ENCODE measurements at places on chromosomes 7 and 10.
A peak's percentile ranks its signal among the peaks of the same experiment; 100 is the strongest.

GRCh38 chr7:121372376-121373010, 23.6 kb downstream of the FAM3C start:
- peak; percentile 91 for ATAC-seq
- peaks cover 69% of the 10 kb centered on the region for H3K36me3 ChIP-seq
- peak overlapping the region; percentile 78 for H3K27ac ChIP-seq
- peaks cover 11% of the 10 kb centered on the region for H3K4me1 ChIP-seq
- peak overlapping the region; percentile 37 for H3K4me3 ChIP-seq

- peak; percentile 63 for ATAC-seq
- H3K36me3 ChIP-seq, result peaks cover 37% of the 10 kb centered on the region
- H3K27ac ChIP-seq, result no peak overlapping the region
- no peaks in the 10 kb centered on the region for H3K4me1 ChIP-seq
- no peak overlapping the region for H3K4me3 ChIP-seq
- no peaks in the 10 kb centered on the region for H3K27me3 ChIP-seq
These were observed 78.7 kb downstream of the CLEC2L start for GRCh38 chr7:139602143-139602722.

- ATAC-seq, result no peak
- H3K27ac ChIP-seq, result no peak overlapping the region
- H3K36me3 ChIP-seq, result no peaks in the 10 kb centered on the region
- peaks cover 8% of the 10 kb centered on the region for H3K27me3 ChIP-seq
- no peak overlapping the region for H3K4me3 ChIP-seq
- H3K4me1 ChIP-seq, result no peaks in the 10 kb centered on the region
These were observed 88.1 kb upstream of the IFRD1 start for GRCh38 chr7:112362053-112362650.

DNA sequence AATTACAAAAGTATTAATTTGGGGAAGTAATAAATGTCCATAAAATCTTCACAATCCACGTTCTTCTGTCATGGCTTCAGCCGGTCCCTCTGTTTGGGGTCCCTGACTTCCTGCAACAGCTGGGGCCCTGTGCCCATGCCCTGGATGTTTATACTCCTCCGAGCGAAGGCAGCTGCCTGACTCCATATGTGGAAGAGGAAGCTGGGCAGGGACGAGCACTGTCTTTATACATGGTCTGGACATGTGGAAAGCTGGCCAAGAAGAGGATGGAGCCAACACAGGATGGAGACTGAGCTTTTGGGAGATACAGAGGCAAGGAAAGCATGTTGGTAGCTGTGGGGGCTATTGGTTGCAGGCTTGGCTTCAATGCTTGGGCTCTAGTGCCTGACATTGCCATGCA, 116.5 kb upstream of the EFCAB10 start:
- no peaks in the 10 kb centered on the region for H3K36me3 ChIP-seq
- no peak overlapping the region for H3K27ac ChIP-seq
- peaks cover 5% of the 10 kb centered on the region for H3K4me1 ChIP-seq
- no peak overlapping the region for H3K4me3 ChIP-seq
- ATAC-seq, result no peak

DNA sequence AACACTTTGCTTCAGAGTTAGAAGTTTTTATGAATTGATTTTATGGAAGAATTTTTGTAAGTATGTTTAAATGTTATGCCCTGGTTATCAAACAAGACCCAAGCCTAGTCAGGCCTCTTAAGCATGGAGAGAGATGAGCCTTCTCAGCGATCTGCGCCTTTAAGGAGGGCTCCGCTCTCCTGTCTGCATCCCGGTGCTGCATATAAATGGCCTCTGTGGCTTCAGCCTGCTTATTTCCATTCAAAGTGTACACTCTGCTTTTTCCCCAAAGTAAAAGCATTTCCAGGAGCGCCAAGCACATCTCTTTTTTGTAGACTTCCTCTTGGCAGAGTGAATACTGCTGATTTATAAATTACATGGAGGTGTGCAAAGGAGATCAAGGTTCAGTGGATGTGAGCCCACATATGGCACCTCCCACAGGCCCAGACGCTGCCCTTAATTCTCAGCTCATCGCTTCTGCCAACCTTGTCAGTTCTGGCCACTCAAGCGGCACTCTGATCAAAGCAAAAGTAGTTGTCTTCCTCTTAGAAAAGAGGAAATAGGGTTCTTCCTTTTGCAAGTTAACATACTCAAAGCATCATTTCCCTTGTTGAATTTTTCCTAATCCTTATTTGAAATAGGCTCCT, 70.0 kb upstream of the SFMBT2 start:
- H3K27me3 ChIP-seq, result no peaks in the 10 kb centered on the region
- ATAC-seq, result no peak
- peaks cover 50% of the 10 kb centered on the region for H3K4me1 ChIP-seq
- peak overlapping the region; percentile 29 for H3K4me3 ChIP-seq
- peak overlapping the region; percentile 35 for H3K27ac ChIP-seq

GRCh38 chr10:73131301-73131700, 21.0 kb downstream of the NUDT13 start:
- peak overlapping the region; percentile 32 for H3K27ac ChIP-seq
- no peak for ATAC-seq
- H3K27me3 ChIP-seq, result no peaks in the 10 kb centered on the region
- H3K36me3 ChIP-seq, result peaks cover 93% of the 10 kb centered on the region

GRCh38 chr7:2354939-2355704, 495 bp downstream of the EIF3B start:
- peak; percentile 13 for ATAC-seq
- H3K4me1 ChIP-seq, result peaks cover 15% of the 10 kb centered on the region
- H3K36me3 ChIP-seq, result peaks cover 55% of the 10 kb centered on the region
- H3K27ac ChIP-seq, result peak overlapping the region; percentile 100
- peak overlapping the region; percentile 97 for H3K4me3 ChIP-seq
